Karpas-422 (cell line): ENCODE measurements at places on chromosomes 3 and 15.

DNA sequence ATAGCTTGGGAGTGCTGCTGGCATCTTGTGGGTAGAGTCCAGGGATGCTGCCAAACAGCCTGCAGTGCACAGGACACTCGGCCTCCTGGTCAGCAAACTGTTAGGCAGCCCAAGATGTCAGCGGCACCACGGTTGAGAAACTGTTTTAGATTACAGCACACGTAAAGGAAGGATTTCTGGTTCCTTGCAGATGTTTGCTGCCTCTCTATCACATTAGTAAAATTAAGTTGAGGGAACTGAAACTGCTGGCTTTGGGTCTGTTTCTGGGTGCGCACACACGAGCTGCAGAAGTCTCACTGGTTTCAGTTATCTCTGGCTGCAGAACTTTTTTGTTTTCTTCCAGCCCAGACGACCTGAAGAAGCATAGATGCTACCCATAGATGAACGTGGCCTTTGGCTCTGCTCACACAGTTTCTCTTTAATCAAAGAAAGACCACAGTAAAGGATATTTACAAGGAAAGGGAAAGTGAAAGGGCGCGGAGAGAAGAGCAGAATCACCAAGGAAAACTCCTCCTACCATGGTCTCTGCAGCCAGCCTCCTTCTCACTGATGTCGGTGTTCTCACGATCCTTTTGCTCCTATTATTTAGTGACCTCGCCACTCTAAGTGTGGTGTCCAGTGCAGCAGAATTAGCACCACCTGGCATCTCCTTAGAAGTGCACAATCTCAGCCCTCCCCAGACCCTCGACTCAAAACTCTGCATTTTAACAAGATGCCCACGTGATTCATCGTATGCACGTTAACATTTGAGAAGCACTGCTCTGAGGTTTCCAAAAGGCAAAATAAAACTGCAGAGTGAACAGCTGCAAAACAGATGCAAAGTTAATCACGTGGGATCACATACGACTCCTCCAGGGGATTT is 50.6 kb upstream of the AKAP13 start:
- peaks cover 6% of the 10 kb centered on the region; the same call in 1 of the 2 replicates for H3K36me3 ChIP-seq
- no peaks in the 10 kb centered on the region for H3K27me3 ChIP-seq
- peak; percentile 96 for DNase-seq
- H3K4me3 ChIP-seq = peak overlapping the region; percentile 72
- H3K27ac ChIP-seq = peak overlapping the region; percentile 99
- H3K4me1 ChIP-seq = peaks cover 61% of the 10 kb centered on the region

- H3K27ac ChIP-seq = no peak overlapping the region
- peaks cover 9% of the 10 kb centered on the region for H3K4me1 ChIP-seq
- no peak overlapping the region for H3K4me3 ChIP-seq
- H3K36me3 ChIP-seq = no peaks in the 10 kb centered on the region
- DNase-seq = no peak
Measured at GRCh38 chr3:56787784-56788256, 13.9 kb downstream of the ARHGEF3 start.

DNA sequence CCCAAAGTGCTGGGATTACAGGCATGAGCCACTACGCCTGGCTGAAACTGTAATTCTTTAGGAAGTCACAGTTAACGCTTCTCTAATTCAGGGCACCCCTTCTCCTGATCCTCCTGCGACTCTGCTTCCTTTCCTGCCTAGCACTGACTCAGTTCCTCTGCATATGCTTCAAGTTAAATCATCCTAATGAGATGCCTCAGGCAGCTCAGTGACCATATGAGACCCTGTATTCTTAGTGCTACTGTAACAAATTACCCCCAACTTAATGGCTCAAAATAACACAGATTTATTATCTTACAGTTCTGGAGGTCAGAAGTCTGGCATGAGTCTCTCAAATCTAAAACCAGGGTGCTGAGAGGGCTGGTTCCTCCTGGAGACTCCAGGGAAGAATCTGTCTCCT is 271.8 kb upstream of the LYSMD4 start:
- H3K36me3 ChIP-seq = no peaks in the 10 kb centered on the region
- H3K27me3 ChIP-seq = no peaks in the 10 kb centered on the region
- no peak overlapping the region for H3K27ac ChIP-seq
- H3K4me3 ChIP-seq = no peak overlapping the region
- no peaks in the 10 kb centered on the region for H3K4me1 ChIP-seq
- DNase-seq = no peak

DNA sequence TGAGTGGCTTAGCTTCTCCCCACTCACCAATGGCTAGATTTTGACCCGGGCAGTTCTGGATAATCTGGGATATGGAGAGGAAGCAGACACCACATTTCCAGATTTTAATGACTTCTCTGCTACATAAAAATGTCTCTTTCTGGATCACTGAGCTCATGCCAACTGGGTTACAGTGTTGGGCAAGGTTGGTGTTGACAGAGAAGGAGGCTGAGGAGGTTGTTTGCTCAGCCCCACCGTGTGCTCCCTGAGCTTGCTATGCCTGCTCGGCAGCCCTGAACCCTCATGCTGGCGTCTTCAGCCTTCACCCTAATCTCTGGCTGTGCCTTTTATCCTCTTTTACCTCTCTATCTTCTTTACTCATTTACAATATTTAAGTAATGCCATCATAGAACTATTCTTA is 53.0 kb upstream of the KPNA4 start:
- H3K4me3 ChIP-seq = no peak overlapping the region
- H3K4me1 ChIP-seq = no peaks in the 10 kb centered on the region
- no peaks in the 10 kb centered on the region for H3K27me3 ChIP-seq
- H3K36me3 ChIP-seq = no peaks in the 10 kb centered on the region

DNA sequence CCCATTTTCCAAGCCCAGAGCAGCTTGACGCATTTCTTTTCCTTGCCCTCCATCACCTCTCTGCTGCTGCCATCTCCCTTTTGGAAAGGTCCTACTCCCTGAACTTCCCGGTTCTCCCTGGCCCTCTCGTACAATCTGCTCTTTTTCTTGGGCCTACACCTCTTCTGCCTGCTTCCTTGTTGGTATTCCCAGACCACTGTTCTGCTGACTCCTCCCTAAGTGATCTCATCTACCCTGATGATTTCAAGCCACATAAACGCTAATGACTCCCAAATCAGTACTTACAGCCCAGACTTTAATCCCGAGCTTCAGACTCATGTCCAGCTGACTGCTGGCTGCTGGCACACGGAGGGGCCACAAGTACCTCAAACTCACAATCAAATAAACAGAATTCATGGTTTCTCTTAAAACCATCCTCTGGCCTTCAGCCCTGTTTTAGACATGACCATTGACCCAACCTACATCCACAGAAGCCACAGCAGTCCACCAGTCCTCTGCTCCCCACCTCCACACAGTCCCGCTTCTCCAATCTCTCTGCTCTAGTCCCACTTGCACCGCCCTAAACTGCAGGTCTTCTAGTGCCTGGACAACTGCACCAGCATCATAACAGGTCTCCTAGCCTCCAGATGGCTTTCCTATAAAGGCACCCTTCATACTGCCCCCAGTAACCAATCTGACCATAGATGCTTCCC is 57.6 kb downstream of the AAGAB start:
- no peak overlapping the region for H3K27ac ChIP-seq
- H3K4me3 ChIP-seq = no peak overlapping the region
- H3K4me1 ChIP-seq = peaks cover 13% of the 10 kb centered on the region
- no peak for DNase-seq
- H3K36me3 ChIP-seq = no peaks in the 10 kb centered on the region; the same call in 1 of the 2 replicates

DNA sequence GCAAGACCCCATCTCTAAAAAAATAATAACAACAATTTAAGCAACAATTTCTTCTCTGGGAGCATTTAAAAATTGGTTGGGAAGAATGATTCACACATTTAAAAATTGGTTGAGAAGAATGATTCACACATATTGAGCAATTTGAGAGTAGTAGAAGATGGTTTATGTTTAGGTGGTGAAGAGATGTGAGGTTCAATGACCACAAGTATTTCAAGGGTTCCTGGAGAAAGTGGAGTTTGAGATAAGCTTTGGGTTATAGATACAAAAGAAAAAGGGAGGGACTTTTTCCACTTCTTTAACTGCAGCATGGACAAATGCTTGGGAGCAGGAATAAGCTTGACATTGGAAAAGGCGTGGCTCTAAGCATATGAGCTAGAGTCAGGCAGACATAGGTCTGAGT is 145.7 kb upstream of the NPHP3 start:
- no peak overlapping the region for H3K27ac ChIP-seq
- H3K4me3 ChIP-seq = no peak overlapping the region
- no peaks in the 10 kb centered on the region for H3K36me3 ChIP-seq
- no peak for DNase-seq
- H3K27me3 ChIP-seq = 0 out of 2 replicates have a peak, but pooled peaks cover 2% of the 10 kb centered on the region
- H3K4me1 ChIP-seq = no peaks in the 10 kb centered on the region

DNA sequence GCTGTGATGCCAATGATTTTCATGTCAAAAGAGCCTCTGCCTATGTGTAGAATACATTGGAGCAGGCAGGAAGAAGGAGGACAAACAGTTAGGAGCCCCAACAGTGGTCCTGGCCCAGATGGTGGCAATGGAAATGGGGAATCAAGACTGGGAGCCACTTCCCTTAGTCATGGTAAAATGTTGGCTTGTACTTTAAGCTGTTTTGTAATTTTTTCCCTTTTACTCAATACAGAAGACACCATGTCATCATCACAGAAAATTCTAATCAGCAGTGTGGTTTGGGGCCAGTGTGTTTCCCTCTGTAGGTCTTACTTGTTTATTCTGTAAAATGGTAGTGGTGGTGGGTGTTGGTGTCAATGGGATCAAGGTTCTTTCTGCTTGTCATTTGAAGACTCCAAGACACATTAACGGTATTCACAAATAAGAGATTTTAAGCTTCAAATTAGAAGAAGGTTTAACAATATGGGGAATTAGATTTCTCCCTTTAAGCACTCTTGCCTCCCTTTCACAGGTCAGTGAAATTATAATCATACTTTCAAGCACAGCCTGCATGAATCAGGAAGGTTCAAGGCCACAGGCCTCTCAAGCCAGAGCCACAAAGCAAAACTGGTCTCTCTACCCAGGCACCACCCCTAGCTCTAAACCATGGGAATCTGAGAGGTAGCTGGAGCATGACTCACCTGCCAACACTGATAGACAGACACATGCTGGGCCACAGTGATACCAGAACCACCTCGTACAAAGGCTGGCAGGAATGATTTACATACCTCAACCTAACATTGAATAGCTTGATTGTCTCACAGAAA is 24.9 kb downstream of the SIAH2 start:
- peak overlapping the region; percentile 89 for H3K27ac ChIP-seq
- peaks cover 23% of the 10 kb centered on the region; the same call in 1 of the 2 replicates for H3K36me3 ChIP-seq
- H3K4me3 ChIP-seq = peak overlapping the region; percentile 27
- no peak for DNase-seq
- peaks cover 86% of the 10 kb centered on the region for H3K4me1 ChIP-seq

- H3K4me3 ChIP-seq = no peak overlapping the region
- no peak overlapping the region for H3K27ac ChIP-seq
- H3K27me3 ChIP-seq = no peaks in the 10 kb centered on the region
- H3K36me3 ChIP-seq = no peaks in the 10 kb centered on the region
Measured at GRCh38 chr15:79562899-79563298, 130.8 kb downstream of the MINAR1 start.

DNA sequence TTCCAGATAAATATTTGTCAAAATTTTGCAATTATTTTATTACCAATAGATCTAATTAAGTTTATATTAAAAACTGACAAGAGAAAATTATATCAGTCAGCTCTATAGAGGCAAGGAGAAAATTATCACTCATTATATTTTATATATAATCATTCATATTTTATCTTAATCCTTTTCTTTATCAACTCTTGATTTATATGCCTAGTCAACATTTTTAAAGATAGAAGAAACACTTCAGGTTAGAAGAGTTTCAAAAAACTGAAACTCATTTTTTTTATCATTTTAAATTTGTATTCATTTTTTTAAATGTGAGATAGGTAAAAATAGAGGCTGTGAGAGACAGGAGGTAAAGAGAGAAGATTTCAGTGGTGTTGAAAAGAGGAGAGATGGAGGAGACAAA is 217.3 kb upstream of the P2RY1 start:
- no peak overlapping the region for H3K27ac ChIP-seq
- H3K36me3 ChIP-seq = no peaks in the 10 kb centered on the region
- no peaks in the 10 kb centered on the region for H3K27me3 ChIP-seq
- H3K4me3 ChIP-seq = no peak overlapping the region

DNA sequence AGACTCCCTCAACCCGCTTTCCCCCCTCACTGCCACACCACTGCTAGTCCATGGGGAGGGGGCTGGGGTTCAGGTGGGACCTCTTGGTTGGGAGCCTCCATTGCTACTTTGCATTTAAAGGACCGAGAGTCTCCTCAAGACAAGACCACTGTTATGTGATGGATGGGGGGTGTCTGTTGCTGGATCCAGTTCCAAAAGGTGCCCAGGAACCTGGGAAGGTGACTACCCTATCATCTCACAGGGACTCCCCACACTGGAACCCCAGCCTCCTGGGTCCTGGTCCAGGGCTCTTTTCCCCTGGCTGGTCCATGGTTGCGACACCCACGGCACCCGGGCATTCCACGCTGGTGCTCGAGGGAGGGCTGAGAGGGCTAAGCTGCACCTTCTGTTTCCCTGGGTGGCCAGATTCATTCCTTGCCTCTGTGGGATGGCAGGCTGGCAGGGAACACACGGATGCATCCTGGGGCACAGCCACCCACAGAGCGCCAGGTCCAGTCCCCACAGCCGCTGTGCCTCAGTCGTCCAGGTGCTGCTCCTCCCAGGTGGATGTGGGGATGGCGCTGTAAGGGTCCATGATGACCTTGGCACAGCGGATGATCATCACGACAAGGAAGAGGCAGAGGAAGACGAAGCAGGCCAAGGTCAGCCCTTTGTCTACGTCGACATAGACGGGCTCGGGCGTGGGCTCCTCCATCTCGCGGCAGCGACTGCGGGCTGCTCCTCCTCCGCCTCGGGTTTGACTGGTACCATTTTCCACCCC is 48.6 kb downstream of the FAH start:
- no peaks in the 10 kb centered on the region for H3K4me1 ChIP-seq
- H3K27ac ChIP-seq = no peak overlapping the region
- H3K27me3 ChIP-seq = no peaks in the 10 kb centered on the region
- no peak overlapping the region for H3K4me3 ChIP-seq
- H3K36me3 ChIP-seq = no peaks in the 10 kb centered on the region
- no peak for DNase-seq

DNA sequence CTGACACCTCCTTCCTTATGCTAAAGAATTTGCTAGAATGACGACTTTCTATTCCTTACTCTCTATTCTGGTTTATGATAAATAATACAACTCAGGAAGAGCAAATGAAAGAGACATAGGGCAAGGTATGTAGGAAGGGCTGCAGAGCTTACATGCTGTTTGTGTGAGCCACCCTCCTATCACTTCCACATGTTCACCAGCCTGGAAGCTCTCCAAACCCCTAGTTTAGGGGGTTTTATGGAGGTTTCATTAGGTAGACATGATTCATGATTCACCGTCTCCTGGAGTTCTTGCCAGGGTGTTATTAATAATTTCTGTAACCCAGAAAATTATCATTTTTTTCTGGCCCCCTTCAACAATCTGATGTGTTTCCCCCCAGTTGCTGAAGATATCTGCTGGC is 172.1 kb upstream of the COL8A1 start:
- no peaks in the 10 kb centered on the region for H3K36me3 ChIP-seq
- no peak overlapping the region for H3K4me3 ChIP-seq
- no peak for DNase-seq
- H3K27ac ChIP-seq = no peak overlapping the region

- peaks cover 2% of the 10 kb centered on the region for H3K4me1 ChIP-seq
- no peaks in the 10 kb centered on the region for H3K36me3 ChIP-seq
- no peak for DNase-seq
- no peak overlapping the region for H3K4me3 ChIP-seq
- no peak overlapping the region for H3K27ac ChIP-seq
- H3K27me3 ChIP-seq = no peaks in the 10 kb centered on the region
Measured at GRCh38 chr15:81018197-81018596, 17.5 kb downstream of the TLNRD1 start.
